Stimulated activated CD4-positive, alpha-beta T cell treated with anti-CD3 and anti-CD28 coated beads, Interleukin-1b, Interleukin-23, amount 100 ng/mL, for 1 hour (primary cell): ENCODE measurements at places on chromosomes 3 and 15.

DNA sequence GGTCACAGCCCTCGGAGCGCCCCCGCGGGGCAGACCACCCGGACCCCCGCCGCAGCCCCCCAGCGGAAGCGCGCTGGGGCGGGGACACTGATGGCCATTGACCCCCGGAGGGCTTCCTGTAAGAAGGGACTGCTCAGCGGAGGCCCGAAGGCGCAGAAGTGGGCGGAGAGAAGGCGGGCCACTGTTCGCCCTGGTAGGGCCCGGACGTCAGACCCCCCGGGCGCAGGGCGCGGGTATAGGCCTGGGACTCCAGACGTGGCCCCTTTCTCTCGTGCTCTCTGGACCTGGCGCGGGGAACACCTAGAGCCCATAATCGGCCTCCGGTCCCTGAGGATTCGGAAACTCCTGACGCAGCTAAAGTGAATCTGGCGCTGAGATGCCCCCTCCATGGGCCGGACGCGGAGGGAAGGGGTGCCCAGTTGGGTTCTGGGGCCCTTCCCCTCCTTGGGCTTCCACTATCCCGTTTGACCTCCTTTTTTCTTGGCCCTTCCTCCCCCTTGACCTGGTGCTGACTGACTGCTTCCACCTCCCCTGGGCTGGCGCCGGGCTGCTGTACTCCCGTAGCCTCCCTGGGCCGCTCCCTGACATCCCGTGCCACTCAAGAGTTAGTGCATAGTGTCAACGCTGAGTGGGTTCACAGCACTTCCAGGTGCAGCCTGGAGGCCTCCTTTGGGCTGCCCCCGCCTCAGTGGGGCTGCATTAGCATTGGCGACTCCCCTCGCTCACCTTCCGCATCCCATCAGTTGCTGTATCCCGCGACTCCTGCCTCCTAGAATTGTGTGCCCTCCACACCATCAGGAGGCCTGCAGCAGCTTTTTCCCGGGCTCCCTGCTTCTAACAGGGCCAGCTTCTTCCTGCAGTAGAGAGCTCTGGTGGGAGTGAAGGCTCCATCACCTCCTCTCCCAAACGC, 694 bp downstream of the ABTB1 start:
- no peak for DNase-seq

DNA sequence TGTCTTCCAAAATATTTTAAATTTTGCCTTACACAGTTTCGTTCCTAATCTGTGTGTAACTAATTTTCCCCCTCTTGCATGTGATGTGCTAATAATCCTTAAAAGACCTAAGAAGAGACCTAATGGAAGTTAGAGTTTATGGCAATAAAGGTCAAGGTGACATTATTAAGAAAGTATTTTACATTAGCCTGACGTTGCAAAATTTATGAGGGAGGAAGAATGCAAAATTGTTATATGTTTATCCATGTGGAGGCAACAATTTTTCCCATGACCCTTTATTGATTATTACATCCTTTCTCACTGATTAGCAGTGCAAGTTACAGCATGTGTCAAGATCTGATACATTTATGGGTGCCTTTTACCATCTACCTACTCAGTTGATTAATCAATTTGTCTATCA, 373.8 kb upstream of the ROBO1 start:
- DNase-seq, result no peak

DNA sequence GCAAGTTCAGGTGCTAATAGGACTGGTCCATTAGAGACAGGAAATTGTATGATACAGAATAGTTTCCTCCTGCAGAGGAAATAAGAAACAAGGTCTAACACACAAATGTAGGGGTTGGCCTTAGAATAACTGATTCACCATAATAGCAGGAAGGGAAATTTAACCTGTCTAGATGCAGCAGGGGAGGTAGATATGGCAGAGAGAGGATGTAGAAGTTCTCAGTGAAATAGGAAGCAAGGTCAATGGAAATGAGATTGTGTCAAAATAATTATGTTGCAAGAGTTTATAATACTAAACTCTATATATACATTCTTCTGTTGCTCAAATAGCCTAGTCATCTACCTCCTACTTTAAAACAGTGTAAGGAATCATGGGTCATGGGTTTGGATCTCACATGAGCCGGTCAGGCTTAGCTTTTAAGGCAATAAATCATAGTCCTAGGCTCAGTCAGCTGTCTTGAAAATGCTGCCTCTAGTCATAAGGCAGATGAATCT, 17.0 kb downstream of the BCL2A1 start:
- no peak for DNase-seq

DNA sequence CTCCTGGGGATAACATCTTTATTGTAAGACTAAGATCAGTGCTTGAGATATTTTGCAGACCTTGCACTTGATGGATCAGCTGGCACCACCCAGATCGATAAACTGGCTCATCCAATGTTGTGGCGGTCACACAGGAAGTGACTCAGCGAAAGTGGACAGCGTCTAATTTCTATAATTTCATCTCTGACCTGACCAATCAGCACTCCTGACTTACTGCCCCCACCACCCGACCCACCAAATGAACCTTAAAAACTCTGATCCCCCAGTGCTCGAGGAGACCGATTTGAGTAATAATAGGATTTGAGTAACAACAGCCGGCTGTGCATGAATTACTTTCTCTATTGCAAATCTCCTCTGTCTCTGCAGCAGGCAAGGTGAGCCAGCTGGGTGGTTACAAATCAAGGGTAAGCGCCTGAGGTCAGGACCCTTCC, 62.7 kb upstream of the RNU6-1 start:
- no peak for DNase-seq

- DNase-seq, result no peak
These were observed 277 bp upstream of the DALRD3 start for GRCh38 chr3:49018707-49019006.

DNA sequence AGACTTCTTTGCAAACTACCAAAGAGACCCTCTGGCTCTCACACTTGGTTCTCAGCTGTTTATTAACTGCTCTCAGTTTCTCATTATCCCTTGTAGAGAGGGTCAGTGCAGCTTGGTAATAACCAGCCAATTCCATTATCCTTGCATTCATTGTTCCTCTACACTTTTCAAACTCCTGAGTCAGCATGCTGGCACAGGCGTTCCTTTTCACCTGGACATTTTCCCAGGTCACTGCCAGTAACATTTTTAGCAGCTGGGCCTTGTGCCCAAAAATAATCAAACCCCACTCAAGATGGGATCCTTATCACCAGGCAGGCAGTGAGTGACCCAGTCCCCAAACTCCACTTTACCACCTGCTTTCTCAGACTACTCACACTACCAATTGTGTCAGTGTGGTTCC, 4.8 kb upstream of the SUMF1 start:
- no peak for DNase-seq

DNA sequence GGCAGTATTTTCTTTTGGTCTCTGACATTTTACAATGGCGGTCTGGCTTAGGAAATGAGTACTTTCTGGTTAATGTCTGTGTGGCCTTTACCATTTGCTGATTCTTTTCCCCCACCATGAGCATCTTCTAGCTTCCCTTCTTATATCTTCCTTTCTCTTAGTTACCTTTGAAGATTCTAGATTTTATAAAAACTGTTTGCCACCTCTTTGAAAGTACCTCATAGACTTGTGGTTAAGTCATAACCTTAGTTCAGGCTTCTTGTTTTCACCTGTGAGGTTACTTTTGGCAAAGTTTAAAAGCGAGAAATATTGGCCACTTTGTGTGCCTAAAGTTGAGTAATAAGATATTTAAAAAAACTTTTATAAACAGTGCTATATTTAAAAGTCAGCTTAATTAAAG, 147.4 kb downstream of the FMN1 start:
- no peak for DNase-seq

DNA sequence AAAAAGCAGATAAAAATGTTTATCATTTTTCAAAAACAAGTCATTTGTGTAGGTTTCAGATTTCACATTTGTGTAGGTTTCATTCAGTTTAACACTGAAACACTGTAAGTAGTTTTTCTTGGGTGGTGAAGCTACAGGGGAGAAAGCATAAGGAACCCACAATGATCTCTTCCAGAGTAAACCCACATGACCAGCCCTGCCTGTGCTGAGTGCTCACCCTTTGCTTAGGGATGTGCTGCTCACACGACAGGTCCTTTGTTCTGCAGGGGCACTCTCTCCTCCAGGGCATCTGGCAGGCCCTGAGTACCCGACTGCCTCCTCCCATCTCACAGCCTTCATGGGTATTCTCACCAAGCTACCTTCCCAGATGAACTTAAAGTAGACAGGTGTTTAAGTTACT, 28.9 kb downstream of the ZXDC start:
- no peak for DNase-seq

DNA sequence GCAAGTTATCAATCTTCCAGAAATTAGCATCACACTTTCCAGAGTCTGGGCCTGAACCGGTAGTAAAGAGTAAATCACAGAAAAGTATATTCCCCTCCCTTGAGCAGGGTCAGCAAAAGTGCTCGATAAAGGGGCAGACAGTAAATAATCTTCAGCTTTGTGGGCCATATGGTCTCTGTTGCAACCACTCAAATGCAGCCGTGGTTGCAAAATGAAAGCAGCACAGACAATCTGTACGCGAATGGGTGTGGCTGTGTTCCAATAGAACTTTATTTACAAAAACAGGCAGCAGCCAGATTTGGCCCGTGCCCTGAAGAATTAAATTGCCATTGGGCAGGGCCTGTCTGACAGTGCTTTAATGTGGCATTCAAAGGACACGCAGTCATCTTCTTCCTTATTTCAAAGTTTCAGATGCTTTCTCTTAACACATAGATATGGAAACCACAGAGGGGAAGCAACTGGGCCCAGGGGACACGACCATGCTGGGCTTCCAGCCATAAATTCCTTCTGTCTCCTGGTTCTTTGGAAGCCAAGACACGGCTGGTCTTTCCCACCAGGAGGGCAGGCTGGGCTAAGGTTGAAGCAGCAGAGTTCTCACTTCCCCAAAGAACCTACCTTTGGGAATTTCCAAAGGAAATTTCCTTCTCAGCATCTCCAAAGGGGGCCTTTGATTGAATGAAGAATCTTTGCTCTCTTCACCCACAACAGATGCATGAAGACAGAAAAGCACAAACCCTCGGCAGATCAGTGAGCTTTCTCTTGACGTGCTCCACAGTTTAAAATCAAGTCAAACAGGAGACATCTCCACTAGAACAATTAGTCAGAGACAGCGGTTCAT, 489.8 kb upstream of the PROK2 start:
- no peak for DNase-seq
